DND-41 (cell line): ENCODE measurements at places on chromosomes 5 and 9.

DNA sequence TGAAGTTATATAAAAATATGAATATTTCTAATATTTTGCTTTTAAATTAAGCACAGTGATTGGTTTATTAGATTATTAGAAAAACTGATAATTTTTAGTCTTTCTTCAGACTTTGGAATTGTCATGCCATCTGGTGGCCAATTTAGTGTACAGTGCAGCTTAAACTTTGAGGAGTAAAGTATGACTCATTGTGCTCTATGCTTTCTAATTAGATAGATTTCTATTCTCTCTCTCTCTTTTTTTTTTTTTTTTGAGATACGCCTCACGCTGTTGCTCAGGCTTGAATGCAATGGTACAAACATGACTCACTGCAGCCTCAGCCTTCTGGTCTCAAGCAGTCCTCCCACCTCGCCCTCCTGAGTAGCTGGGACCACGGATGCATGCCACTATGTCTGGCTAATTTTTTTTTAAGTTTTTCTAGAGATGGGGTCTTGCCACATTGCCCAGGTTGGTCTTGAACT is 42.1 kb upstream of the GPR21 start:
- peak; percentile 10 for DNase-seq

DNA sequence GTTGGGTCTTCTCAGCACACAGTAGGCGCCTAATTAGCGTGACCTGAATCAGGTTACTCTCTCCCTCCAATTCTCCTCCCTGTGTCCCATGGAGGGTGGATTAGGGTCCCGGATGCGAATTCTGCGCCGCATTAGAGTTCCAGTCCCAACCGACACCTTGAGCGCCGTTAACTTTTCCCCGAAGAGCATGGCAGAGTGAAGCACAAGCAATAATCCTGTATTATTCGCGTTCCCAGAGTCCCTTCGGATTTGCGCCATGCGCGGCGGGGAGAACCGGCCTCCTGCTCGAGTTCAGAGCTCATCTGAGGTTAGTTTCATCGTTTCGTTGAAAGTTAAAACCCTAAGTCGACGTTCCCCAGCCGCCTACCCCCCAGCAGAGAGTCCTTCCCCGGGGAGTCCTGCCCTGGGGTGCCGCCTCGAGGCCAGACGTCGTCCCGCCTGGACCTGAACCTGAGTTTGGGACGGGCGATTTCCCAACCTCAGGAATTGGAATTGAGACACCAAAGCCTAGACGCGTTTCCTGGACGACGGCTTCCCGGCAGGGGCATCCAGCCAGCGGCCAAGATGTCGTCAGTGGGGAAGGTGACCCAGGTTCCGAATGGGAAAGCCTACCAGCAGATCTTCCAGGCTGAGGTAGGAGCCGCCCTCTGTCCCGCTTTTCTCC is at the start of gene CCDC180:
CCDC180 (plus strand) TSS at position 160 of the 664 bp plus-strand sequence; CDS start at position 565, 405 bp downstream.
- no peak for DNase-seq

DNA sequence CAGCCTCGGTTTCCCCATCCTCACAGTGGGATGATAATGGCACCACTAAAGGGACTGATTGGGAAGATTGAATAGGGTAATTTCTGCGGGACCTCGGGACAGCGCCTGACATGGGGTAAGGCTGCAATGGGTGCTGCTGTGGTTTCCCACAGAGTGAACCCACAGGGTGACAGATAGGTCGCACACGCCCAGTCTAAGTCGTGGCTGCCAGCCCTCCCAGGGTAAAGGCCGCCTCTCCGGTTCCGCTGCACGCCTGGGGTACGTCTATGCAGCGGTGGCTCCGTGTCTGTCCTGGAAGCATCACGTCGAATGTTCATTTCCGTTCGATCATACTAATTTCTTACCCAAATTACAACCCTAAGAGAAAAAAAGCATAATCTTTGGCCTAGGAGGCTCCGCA is 631 bp downstream of the CFAP77 start:
- no peak for DNase-seq

DNA sequence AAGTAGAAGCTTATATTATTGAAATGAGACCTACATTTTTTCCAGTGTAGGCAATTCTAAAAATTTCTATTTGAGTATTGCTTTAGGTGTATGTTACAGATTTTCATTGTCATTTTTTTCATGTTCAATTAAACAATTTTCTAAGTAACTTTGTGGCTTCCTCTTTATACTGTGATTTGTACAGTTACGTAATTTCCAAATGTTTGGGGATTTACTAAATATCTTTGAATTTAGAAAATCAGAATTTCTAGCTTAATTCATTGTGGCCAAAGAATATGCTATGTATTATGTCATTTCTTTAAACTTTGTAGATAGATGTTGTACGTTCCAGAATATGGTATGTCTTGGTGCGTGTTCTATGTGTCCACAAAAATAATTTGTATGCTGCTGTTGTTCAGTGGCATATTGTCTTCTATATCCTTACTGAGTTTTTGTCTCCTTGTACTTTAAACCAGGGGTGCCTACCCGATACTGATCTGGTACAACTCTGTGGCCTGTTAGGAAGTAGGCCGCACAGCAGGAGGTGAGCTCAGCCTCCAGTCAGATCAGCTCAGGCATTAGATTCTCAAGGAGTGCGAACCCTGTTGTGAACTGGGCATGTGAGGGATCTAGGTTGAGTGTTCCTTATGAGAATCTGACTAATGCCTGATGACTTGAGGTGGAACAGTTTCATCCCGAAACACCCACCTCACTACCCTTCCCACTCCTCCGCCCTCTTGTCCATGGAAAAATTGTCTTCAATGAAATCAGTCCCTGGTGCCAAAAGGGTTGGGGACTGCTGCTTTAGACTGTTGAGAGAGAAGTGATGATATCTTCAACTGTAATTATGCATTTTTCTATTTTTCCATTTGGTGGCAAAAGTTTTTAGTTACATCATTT is 63.5 kb downstream of the UBE2R2 start:
- no peak for DNase-seq

DNA sequence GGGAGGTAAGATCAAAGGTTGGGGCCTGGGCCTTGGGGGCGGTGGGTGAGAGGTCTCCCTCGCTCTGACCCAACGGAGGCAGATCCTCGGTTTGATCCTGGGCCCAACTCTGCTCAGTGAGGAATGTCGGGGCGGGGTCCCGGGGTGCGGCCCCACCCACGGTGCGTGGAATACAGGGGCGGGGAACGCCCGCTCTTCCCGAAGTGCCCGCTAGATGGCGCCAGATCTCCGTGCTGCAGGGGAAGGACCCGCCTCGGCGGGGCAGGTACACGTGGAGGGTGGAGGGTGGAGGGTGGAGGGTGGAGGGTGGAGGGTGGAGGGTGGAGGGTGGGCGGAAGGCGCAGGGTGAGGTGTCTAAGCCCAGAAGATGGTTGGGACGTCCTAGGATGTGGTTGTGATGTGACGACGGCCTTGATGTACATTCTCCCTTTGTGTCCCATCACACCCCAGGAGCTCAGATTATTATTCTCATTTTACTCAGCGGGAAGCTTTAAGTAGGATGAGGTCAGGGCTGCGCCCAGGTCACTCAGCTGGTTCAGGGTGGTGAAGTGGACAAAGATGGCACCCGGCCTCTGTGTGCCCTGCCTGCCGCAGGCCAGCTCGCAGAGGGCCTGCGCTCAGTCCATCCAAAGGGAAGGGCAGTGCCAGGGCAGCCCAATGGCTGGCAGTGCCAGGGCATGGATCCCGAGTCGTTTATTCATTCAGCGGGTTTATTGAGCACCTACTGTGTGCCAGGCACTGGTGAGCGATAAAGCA is 9.4 kb upstream of the RPS14 start:
- DNase-seq = peak; percentile 82

DNA sequence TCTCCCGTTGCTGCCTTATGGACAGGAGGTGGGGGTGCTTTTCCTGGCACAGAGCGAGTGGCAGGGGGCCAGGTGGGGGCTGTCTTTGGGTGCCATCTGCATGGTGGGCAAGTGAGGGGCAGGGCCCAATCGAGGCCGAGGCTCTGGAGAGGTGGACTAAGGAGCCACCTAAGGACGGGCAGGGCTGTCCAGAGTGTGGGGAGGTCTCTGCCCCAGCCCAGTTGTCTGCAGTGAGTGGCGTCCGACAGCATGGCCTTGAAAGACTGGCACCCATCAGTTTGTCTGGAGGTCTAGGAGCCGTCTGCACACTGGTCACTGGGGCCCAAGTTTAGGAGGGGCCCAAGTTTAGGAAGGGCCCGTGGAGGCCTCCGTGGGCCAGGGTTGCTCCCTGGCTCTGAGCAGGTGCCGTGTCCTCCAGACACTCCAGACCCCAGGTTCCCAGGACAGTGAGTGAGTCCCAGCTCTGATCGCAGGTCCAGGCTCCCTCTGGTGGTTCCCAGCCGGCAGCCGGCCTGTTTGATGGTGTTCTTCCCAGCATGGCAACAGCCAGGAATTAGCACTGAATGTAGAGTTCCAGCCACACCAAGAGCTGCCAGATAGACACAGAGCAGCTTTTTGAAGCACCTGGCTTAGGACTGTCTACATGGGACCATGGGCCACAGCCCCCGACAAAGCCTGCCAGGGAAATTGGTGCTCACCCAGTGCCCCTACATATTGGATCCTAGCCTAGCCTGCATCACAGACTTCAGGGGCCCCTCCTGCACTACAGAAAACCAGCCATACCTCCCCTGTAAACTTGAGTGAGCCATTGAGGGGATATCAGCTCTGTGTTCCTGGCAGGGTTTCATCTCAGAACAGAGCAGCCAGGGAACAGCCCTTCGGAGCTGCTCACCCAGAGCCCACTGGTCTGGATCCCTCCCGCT is 120.9 kb downstream of the WNK2 start:
- peak; percentile 18 for DNase-seq
